Iris pigment epithelial cell (primary cell): ENCODE measurements at places on chromosomes 6 and 20.

DNA sequence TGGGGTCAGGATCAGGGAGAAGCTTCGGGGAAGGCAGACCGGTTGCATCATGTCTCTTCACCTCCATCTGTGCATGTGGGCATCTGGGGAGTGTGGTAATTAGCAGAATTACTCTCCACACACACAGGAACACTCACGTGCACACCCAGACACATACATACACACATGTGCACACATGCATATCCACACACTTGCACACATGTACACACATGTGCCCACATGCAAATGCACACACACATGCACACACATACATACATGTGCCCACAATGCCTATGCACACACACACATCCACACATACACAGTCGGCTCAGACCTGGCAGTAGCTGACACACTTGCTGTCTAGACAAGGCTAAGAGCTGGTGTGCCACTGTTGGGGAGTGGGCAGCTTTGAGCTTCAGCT is 212.3 kb upstream of the PMEPA1 start:
- DNase-seq, result no peak

- no peak for DNase-seq
These were observed 112.3 kb downstream of the PFDN4 start for GRCh38 chr20:54320148-54320607.

DNA sequence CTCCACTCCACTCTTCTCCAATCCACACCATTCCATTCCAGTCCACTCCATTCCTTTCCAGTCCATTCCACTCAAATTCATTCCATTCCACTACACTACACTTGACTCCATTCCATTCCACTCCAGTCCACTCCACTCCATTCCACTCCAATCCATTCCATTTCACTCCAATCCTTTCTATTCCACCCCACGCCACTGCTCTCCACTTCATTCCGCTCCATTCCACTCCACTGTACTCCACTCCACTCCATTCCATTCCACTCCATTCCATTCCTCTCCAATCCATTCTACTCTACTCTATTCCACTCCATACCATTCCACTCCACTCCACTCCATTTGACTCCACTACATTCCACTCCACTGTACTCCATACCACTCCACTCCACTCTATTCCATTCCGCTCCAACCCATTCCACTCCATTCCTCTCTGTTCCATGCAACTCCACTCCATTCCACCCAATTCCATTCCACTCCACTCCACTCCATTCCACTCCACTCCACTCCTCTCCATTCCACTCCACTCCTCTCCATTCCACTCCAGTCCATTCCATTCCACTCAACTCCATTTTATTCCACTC is 23.4 kb upstream of the DEFB125 start:
- DNase-seq, result no peak

DNA sequence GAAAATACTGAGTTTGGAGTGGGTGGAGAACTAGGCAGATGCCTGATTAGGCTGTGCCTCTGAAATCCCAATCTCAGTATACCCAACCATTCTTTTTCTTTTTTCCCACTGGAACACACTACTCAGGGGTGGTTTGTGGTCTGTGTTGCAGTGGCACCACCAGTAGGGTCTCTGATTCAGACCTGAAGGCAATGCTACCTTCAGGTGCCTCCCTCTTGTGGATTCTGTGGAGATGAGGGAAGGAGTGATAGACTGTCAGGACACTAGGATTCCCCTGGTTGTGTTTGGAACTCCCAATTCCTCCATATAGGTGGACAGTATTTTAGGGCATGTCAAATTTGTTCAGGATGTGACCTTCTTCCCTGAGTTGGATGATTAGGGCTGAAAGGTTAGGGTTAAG is 47.4 kb upstream of the SYNCRIP start:
- DNase-seq, result no peak

DNA sequence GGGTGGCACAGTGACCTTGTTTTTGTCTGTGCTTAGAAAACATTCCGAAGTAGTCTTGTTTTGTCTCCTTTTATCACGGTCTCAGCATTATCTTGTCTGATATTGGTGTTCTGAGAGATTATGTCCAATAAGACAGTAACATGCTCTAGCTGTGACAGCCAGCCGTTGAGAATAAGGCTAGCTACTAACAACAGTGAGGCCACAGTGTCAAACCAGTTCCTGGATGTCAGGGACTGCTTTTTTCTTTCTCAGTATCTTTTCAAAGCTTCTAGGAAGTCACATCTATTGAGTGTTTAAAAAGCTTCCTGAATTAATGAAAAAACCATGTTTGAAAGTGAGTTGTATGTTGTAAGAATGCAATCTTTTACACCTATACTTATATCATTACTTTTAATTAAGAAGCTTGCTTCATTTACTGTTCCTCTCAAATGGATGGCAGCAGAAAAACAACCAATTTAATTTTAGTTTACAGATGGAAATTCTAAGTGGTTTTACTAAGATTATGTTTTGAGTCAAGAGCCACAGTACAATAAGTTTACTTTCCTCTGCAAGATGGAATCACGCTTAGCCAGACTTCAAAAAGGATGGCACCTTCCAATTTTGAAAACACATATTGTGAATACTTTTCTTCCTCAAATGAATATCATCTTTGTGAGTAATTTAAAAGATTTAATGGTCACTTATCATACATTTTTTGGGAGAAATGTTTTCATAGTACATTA is 53.1 kb downstream of the MAP3K7 start:
- no peak for DNase-seq

DNA sequence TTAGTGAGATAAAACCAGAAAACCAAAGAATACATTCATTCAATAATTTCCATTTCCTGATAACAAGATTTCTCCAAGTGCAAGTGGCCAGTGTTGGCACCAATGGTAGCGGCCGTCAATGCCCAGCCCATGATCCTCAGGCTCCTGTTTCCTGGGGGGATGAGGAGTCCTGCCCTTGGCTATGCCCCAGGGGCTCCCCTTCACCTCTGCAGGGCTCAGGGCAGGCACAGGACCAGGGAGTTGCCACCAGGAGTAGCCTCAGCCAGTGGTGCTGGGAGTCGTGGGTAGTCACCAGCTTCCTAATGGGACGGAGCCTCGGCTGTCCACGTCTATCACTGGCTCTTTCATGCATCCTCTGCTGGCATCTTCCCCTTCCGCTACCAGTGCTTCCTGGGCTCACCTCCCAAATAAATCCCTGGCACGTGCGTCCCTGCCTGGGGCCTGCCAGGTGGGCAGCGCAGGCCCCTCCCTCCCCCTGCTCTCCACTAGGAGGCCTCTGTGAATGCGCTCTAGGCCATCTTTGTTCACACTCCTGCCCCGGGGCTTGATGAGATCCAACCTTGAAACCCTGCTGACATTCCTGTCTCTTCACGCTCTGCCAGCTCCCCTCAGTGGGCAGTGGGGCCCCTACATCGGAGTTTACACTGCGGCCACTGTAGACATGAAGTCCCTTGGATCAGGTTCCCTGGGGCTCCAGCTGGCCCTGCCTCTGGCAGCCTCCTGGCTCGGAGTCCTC is 215.7 kb downstream of the SYNDIG1 start:
- DNase-seq, result no peak

- no peak for DNase-seq
These were observed 50.8 kb downstream of the SPTLC3 start for GRCh38 chr20:13059398-13060136.

- no peak for DNase-seq
These were observed 12.2 kb downstream of the SLC17A9 start for GRCh38 chr20:62964700-62965099.

- DNase-seq, result no peak
These were observed 57.6 kb downstream of the TENT5A start for GRCh38 chr6:81694855-81695254.

GRCh38 chr6:43061861-43062260 is 2.4 kb downstream of the KLC4 start:
- DNase-seq, result peak; percentile 32

DNA sequence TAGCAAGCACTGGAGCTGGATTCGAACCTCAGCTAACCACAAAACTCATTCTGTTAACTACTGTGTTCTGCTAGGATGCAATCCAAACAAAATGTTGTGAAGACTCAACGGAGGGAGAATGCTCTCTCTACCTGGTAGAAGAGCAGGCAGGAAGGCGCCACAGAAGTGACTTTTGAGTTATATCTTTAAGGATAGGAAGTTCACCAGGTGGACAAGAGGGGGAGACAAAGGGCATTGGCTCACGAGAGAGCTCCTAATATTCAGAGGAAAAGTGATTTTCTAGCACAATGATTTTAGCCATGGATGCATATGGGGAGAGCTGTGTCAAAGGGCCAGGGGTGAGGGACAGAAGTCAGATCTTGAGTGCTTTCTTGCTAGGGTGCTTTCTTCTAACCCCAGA is 108.4 kb upstream of the MAFB start:
- peak; percentile 35 for DNase-seq

DNA sequence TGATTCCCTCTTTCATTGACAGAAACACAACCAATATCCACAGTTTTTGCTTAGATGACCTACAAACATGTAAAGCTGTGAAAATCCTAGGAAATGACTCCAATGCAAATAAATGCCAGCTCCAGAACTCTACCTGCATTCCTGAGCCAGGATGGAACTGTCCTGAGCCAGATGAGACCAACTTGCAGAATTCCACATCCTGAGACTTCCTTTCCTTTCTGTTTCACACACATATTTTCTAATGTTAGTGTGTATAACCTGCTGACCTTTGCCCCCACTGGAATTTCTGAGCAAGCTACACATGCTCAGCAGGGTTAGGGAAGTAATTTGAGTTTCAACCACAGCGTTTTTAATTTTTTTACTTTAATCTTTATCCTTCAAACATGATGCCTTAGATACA is 69.6 kb upstream of the ADGRF1 start:
- DNase-seq, result peak; percentile 68

DNA sequence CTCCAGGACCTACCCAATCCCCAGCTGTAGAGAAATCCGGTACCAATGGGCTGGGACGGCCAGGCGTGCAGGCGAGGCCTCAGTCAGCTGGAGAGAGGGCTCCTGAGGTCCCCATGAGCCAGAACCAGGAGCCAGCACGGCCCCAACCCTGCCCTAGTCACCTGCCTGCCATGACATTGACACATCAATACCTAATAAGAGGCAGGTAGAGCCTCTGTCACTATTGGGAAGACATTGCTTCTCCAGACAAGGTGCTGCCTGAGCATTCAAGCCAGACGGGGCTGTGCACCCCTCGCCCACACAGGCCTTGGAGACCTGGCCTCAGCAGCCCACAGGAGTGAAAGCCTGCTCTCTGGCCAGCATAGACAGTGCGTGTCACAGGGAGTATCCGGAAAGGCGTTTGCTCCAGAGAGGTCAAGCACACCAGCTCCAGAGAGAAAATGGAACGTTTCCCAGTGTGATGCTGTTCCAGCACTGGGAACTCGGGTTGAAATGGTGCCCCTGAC is 3.5 kb downstream of the DLL1 start:
- no peak for DNase-seq

DNA sequence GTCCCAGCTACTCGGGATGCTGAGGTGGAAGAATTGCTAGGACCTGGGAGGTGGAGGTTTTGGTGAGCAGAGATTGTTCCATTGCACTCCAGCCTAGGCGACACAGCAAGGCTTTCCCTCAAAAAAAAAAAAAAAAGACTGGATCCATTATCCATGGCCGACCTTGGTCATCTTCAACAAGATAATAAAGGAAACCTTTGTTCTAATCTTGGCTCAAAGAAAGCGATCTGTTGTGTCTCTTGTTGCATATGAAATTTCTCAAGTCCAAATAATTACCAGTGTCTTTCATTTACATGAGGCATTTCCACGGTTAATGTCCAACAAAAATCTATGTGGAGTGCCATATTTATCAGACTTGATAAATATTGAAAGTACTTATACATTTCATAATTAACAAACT is 23.7 kb upstream of the KIF16B start:
- DNase-seq, result no peak

DNA sequence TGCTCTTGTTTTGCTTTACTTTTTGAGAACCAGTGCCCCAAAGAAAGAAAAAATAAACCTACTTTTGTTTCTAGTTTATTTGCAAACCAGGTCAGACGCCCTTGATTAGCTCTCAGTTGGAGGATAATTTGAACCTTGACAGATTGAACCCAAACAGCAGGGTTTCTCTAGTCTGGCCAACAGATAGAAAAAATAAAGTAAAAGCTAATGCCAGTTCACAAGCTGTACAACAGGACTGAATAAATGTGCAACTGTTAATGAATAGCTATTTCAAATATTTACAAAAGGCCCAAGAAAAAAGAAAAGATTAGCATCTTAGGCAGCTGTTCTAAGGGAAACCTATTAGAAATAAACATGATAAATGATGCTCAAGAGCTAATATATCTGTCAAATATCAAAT is 331.8 kb downstream of the CDKAL1 start:
- no peak for DNase-seq

DNA sequence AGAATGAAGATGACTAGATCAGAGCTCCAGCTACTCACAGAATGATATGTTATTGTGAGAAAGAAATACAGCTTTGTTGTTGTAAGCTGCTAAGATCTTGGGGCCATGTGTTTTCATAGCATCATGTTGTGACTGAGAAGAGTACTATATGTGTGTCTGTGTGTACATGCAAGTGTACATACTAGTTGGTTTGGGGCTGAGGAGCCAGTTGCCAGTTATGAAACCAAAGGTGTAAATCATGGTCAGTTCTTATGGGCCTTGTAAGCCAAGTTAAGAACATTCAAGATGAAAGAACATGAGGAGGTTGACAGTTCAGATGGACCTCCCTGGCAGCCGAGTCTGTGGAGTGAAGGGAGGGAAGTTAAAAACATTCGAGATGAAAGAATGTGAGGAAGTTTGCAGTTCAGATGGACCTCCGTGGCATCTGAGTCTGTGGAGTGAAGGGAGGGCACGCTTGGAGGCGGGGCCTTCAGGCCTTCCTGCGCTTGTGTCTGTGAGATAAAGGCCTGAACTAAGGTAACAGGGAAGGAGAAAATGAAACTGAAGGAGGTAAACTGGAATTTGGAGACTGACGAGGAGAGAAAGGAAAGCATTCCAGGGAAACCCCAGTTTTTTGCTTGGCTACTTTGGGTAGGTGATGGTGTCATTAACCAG is 13.9 kb downstream of the AFDN start:
- no peak for DNase-seq

DNA sequence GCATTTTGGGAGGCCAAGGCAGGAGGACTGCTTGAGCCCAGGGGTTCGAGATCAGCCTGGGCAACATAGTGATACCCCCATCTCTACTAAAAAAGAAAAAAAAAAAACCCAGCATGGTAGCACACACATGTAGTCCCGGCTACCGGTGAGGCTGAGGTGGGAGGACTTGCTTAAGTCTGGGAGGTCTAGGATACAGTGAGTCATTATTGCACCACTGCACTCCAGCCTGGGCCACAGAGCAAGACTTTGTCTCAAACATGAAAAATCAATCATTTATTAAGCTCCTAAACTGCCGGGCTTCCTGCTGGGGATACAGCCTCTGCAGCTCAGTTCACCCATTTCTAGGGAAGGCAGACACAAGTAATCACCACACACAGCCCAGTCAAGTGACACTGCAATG is 7.3 kb upstream of the USP45 start:
- DNase-seq, result peak; percentile 88
